ENCODE measurements at places on chromosomes 2 and 18.

DNA sequence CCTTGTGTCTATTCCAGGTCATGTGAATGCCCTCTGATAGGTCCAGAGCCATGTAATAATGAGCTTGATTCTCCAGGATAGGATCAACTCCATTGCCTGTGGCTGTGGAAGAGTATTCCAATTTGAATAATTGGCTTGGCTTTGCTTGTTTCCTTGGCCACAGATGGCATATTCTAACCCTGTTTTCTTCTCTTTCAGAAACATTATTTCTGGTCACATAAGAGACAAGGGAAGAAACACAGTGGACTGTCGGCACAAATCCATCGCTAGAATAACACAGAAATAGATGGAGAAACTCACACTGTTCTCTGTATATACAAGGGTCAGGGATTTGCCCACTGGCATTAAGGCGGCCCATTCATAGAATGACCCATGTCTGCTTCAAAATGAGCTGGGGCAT, 278.4 kb upstream of the CCDC68 start:
- no peak for DNase-seq

GRCh38 chr2:30926606-30927005, 119.4 kb upstream of the CAPN13 start:
- no peak for DNase-seq

DNA sequence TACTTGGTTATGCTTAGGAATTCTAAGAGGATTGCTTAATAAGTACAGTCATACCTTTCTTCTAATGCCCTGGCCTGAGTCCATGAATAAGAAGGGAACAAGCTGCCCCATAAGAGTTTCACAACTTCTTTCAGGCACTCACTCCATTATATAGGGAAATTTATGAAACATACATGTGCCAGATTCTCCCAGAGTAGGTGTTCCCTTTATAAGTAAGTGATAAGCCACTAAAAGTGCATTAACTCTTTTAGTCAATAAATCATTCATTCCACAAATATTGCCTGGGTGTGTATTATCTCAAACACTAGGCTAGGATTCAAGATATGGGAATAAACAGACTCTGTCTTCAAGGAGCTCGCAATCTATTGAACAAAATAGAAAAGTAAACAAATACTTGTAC, 84.5 kb upstream of the RBBP8 start:
- DNase-seq = no peak

DNA sequence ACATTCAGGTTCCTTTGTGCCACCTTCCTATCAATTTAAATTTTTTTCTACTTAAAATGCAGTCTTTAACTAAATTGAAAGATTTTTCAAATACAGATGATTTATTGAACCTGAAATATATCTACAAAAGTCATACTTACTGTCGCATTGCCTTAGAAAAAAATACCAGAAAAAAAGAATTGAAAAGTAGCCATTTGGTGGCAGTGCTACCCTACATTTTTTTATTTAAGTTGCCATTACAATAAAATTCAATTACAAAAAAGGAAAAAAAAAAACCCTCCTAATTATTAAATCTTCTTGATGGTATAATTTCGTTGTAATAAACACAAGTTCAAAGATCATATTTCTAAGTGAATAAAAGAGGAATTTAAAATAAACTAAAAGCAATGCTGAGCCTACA, 43.4 kb downstream of the DSC3 start:
- no peak for DNase-seq

GRCh38 chr2:2452961-2453360, 121.9 kb upstream of the MYT1L start:
- DNase-seq = no peak

DNA sequence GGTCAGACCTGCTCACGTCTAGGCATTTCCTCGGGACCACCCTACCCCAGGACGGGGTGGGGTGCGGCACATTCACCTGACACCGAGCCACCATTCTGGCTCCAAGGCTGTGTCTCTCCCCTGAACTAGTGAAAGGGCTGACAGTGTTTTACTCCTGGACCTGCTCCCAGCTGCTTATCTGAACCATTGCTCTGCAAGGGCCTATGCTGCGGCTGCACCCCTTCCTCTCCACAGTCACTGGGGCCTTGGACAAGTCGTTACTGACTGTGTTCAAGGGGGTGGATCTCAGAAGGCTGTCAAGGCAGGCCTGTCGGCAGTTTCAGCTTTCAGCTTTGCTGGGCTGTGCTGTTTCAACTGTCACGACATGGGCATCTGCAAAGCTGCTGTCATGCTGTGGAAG, 11.7 kb downstream of the CREG2 start:
- no peak for DNase-seq

- no peak for DNase-seq
These were observed 187.8 kb upstream of the BOD1L2 start for GRCh38 chr18:56959120-56959519.

DNA sequence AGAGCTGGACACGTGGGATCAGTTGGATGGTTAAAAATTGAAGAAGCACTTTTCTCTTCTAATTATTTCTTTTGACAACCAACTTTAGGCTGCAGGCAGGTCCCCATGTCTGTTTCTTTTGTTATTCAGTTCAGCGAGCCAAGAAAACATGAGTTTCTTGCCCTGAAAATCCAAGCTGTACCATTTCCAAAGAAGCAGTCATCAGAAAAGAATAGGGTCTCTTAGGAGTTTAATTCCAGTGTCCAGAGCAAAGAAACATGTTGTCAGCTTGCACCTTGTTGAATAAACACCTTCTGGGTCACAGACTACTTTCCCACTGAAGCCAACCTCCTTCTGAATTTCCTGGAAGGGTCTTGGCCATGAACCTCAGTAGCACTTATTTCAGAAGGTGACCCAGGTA, 170.5 kb upstream of the COPS8 start:
- DNase-seq = no peak

GRCh38 chr2:27887830-27888229, 2.4 kb downstream of the RBKS start:
- peak; percentile 10 for DNase-seq

DNA sequence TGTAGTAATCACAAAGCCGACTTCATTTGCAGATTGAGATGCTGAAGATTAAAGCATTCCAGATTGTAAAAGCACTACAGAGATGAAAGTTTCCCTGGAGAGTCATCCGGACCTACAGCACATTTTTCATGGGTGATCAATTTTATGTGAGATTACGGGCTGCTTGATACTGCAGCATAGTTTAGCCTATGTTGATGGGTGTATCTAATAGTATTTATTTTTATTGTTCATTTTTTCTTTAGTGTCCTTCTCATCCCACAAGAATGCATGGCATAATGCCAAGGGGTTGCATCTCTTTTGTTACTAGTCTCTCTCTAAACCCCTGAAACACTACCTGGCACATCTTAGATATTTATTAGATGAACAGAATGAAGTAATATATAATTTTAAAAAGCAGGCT, 240.4 kb downstream of the MBD2 start:
- no peak for DNase-seq
